HepG2 (cell line): ENCODE measurements at places on chromosomes 7 and 10.

DNA sequence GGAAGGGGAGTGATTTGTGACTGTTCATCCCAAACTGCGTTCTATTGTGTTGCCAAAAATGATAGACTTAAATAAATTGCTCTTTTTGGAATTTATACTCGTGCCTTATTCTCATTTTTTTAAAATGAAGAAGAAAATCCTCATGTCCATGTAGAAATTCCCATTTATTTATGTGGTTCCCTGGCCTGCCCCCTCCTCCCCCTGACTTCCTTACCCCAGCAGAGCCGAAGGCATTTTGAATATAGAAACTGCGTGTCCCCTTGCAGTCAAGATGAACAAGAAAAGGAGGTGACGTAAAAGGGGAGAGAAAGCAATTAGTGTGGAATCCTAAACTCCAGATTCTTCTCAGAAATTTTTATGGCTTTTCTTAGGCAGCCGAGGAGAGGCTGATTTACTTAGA is 126.1 kb downstream of the FAM204A start:
- no peak for DNase-seq

DNA sequence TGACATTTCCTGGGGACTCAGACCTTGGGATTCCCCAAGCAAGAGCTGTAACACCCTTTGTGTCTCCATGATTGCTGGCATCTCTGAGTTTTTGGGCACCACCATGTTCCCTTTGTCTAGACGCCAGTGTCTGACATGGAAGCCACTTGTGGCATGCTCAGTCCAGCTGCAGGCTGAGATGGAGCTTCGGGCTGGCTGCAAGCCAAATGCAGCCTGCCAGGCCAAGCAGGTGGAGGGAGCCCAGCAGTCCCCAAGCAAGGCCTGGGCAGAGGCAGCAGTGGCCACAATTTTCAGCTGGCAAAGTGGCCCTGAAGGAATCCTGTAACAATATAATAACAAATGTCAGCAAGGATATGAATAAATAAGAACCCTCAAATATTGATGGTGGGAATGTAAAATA is 86.2 kb upstream of the ABCB5 start:
- DNase-seq: no peak

- DNase-seq: no peak
Measured at GRCh38 chr10:127372361-127372760, 176.0 kb upstream of the INSYN2A start.

GRCh38 chr7:67847092-67847787 is 850.6 kb downstream of the TYW1 start:
- DNase-seq: no peak

DNA sequence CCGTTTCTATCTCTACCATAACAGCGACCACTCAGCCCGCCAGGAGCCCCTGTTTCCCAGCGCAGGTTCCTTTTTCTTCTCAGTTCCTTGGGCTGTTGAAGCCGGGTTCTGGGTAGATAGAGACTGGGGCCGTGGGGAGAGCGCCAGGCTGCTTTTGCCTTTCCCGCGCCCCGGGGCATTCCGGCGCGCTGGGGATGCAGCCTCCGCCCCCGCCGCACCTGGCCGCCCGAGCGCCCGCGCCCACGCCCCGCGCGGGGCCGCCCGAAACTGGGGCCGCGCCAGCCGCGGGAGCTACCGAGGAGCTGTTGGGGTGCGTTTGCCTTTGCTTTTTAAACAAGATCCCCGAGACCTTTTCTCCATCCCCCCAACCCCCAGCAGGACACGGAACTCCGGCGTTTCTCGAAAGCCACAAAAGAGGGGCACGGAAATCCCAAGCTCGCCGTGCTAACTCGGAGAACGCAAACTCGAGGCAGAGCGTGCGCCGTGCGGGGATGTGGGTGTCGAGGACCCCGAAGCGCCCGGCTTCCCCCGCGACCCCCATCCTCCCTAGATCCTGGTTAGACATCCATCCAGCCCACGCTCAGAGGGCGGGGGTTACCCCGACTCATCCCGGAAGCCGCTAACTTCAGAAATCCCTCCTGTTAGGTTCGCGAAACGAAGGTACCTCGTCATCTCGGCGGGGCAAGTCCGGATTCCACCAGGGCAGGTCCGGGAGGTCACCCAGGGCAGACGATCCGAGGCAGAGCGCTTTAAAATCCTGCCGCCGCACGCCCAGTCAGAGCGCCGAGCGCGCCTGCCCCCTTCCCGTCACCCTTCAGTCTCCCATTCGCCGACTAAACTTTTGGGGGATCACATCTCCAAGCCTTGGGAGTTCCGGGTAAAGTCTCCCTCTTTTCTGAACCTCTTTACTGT is 1.0 kb downstream of the GRM8 start:
- no peak for DNase-seq

DNA sequence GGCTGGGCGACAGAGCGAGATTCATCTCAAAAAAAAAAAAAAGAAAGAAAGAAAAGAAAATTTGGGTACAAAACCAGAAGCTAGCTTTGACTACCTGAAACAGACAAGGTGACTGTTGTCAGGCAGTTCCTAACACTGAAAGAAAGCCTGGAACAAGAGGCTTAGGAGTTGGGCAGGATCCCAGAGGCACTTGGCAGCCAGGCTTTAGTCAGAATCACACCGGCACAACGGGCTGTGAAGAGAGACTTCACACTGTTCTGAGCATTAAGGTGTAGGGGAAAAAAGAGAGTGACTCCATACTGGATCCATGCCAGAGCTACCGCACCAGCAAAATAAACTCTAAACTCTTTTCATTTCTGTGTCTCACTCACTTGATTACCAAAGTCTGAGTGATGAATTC is 130.8 kb downstream of the ZNF467 start:
- DNase-seq: no peak

GRCh38 chr10:84298057-84298456 is 30.3 kb upstream of the CCSER2 start:
- no peak for DNase-seq

- DNase-seq: peak; percentile 5
Measured at GRCh38 chr10:8279598-8279997, 225.1 kb downstream of the GATA3 start.

DNA sequence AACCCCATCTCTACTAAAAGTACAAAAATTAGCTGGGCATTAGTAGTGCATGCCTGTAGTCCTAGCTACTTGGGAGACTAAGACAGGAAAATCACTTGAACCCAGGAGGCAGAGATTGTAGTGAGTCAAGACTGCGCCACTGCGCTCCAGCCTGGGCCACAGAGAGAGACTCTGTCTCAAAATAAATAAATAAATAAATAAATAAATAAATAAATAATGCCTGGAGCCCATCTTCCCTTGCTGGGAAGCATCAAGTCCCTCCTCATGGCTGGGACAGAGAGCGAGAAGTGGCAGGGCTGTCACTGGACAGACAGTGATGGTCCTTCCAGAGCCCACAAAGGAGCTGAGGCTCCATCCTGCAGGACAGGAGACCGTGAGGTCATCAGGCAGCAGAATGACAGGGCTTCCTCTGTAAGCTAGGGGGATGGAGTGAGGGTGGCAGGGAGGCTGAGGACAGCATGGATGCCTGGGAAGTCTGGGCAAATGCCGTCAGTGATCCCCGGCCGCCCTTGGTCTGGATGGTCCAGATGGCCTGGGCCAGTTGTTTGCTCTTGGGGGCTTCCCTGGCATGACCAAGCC is 36.4 kb upstream of the ELN start:
- no peak for DNase-seq

DNA sequence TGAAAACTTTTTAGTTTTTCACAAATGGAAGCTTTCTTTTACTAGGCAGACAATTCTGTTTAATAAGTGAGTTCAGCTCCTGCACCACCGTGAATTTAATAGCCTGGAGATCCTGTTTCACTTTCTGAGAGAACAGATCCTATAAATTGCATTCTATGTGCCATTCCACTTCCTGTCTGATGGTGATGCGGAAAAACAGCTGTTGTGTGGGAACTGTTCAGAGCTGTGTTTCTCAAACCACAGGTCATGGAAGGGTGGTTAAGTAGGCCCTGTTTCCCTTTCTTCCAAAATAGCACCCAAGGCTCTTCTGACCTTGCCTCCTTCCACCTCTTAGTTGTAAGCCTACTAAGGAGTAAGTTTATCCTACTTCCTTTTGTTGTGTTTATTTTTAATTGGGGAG is 97.2 kb upstream of the DKK1 start:
- no peak for DNase-seq

DNA sequence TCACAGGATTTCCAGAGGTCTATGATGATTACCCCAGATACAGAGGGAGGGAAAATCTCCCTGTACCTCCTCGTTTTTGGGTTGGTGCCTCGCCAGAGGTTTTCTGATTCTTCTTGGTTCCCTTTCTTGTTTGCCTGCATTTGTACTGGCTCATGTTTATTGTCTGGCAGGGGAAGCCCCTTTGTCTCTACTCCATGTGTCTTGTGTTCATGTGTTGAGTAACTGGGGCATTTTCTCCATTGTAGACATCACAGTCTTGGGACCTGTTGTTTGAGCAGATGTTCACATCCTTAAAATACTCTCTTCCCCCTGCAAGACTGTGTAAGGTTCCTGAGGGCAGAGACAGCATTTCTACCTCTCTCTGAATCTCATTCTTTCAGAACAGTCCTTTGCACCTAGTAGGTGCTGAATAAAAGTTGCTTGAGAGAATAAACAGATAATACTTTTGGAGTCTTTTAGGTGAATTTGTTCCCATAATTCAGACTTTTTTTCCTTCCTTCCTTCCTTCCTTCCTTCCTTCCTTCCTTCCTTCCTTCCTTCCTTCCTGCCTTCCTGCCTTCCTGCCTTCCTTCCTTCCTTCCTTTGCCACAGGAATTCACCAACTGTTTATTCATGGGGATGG is 25.1 kb downstream of the CDK14 start:
- no peak for DNase-seq

- no peak for DNase-seq
Measured at GRCh38 chr10:80454513-80455460, 677 bp downstream of the TSPAN14 start.

- DNase-seq: peak; percentile 31
Measured at GRCh38 chr7:927031-927671, 27.3 kb downstream of the ADAP1 start.
